ENCODE measurements at places on chromosomes 11 and 22.

- DNase-seq, result no peak
Observed at GRCh38 chr11:96472085-96472484, 82.3 kb downstream of the JRKL start.

DNA sequence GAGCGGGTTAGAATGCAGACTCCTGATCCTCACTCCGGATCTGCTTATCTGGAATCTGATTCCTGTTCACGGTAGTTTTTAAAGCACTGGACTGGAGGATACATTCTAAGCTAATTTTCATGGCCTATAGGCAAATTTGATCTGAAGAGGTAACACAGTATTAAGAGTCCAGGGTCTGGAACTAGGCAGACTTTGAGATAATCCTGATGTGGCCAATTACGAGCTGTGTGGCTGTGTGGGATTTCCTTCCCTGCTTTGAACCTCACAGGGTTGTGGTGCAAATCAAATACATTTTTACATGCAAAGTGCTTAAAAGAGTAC is 285.2 kb downstream of the MIAT start:
- DNase-seq, result no peak

DNA sequence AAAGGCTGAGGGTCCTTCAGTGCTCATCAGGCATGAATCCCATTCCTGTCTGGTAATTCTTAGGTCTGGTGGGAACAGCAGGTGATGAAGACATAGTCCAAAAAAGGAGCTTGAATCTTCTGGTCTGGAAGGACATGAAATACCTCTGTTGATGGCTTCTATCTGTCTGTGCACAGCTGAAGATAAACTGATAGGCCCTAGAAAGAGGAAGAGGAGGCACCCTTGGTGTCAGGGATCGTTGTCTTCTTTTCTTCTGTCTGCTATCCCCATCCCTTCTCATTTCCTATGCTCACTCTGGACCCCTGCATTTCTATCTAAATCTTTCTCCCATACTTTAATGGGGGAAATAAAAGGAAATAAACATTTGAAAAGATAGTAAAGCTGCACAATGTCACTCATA is 9.4 kb downstream of the AGBL2 start:
- DNase-seq, result no peak

DNA sequence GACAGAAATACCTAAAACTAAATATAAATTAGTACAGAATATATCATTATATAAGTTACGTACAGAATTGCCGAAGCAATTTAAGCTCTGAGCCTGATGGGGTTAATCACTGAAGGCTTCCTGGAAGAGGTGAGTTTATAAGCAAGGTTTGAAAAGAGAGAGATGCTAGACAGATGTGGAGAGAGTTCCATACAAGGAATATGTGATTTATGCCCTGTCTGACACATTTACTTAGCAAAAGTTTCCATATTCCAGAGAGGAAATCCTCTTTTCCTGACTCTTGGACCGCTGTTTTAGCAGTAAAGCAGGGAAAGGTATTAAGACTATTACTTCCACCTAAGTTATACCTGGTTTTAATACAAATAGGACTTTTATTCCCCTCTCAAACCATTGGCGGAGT is 65.1 kb downstream of the DBX1 start:
- no peak for DNase-seq

- peak; percentile 77 for DNase-seq
Observed at GRCh38 chr11:20070459-20070858, 89.8 kb downstream of the DBX1 start.

GRCh38 chr22:22076932-22077703 is 94.5 kb upstream of the TOP3B start:
- no peak for DNase-seq

DNA sequence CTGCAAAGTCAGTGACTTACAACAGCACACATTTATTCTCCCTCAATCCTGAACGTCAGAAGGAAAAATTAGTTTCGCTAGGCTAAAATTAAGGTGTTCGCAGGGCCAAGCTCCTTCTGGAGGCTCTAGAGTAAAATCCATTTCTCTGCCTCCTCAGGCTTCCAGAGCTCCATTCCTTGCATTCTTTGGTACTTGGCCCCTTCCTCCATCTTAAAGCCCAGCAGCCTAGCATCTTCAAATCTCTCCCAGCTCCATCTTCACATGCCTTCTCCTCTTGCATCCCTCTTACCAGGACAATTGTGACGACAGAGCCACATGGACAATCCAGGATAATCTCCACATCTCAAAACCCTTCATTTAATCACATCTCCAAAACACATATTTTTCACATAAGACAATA is 165.0 kb downstream of the GRIA4 start:
- DNase-seq, result no peak

- DNase-seq, result no peak
Observed at GRCh38 chr22:21014726-21015465, at the start of gene P2RX6. Gene P2RX6, plus strand, starts transcription at chr22:21015165. Its CDS starts 10 bp downstream, at chr22:21015175.

DNA sequence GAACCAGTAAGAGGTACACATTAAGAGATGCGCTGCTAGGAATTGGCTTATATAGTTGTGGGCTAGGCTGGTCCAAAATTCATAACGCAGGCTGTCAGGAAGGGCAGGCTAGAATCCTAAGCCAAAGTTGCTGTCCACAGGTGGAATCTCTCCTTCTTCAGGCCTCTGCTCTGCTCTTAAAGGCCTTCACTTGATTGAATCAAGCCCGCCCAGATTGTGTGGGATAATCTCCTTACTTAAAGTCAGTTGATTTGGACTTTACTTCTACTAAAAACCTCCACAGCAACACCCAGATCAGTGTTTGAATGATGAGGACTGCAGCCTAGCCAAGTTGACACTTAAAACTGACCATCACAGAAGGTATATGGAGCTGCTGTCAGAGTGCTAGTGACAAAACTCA is 68.8 kb downstream of the LRRC32 start:
- no peak for DNase-seq

GRCh38 chr22:27405672-27406388 is 395.7 kb downstream of the MN1 start:
- DNase-seq, result no peak

DNA sequence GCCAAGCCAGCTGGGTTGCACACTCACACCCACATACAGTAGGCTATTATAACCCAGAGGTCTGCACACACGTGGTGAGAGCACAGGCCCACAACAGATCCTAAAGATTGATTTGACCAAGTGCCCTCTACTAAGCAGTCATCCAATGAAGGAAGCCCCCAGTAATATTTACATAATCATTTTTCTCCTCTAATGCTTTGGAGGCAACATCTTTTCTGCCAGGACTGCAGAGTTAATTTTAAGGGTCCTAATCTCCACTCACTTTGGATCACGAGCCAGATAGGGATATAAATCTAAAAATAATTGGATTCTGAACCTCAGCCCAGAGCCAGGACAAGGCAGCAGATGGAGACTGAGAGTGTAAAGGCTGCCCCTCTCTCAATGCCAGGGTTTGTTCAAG is 49.1 kb upstream of the MTNR1B start:
- peak; percentile 22 for DNase-seq

DNA sequence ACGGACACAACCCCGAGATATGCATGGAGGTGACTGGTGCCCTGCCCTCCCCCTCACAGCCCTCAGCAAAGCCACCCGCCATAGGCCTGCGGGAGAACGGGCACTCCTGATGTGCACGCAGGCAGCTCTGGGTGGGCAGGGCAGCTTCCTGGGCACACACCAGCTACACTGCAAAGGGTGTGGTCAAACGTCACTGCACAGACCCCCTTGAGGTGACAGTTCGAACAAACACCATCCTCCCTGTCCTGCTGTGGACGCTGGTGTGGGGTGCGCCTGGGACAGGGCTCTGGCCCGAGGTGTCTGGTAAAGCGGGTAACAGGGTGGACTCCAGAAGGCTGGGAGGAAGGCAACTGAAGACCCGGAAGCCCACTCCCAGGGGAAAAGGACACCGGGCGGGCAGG is 21.9 kb upstream of the MOB2 start:
- no peak for DNase-seq

GRCh38 chr22:44968736-44969135 is 41.1 kb downstream of the PHF21B start:
- no peak for DNase-seq

- peak; percentile 79 for DNase-seq
Observed at GRCh38 chr11:128630367-128631230, 43.2 kb upstream of the ETS1 start.

Data from NCI-H1092 (cell line).